ENCODE measurements at places on chromosomes 3 and 15. TPM values are rescaled to one million over a fixed set of nuclear protein-coding genes. Genes with fewer than 3 reads are reported as not detected.

GAP43 gene
- 0.39 TPM for total RNA-seq

UROC1 gene
- total RNA-seq: not detected

ILDR1 gene
- total RNA-seq: not detected

ZDHHC19 gene
- total RNA-seq: not detected

SEC11A gene
- 302 TPM for total RNA-seq

TRA2B gene
- 206 TPM for total RNA-seq

CHL1 gene
- total RNA-seq: not detected

TEX55 gene
- total RNA-seq: not detected

WDR72 gene
- total RNA-seq: not detected

POLQ gene
- 2.5 TPM for total RNA-seq

HYAL3 gene
- total RNA-seq: 1.8 TPM

PXK gene
- 69.4 TPM for total RNA-seq

ABHD17C gene
- 18.2 TPM for total RNA-seq

CORO2B gene
- total RNA-seq: 5.9 TPM

ACAN gene
- 1,316 TPM for total RNA-seq

CACNA2D3 gene
- total RNA-seq: 17.7 TPM

SCG3 gene
- total RNA-seq: not detected

RASGRF1 gene
- not detected for total RNA-seq

All from articular chondrocyte of knee joint (primary cell).